ENCODE measurements at places on chromosomes 2 and 18. TPM values are rescaled to one million over a fixed set of nuclear protein-coding genes. Genes with fewer than 3 reads are reported as not detected.

Gene GALNT1
- polyA plus RNA-seq = 86.0 TPM

Gene CGREF1
- polyA plus RNA-seq = 1.0 TPM

Gene CBLN2
- not detected for polyA plus RNA-seq

Gene SPDYA
- 1.2 TPM for polyA plus RNA-seq

Gene NBAS
- polyA plus RNA-seq = 37.5 TPM

Gene MYO5B
- polyA plus RNA-seq = 1.6 TPM

Gene RAB6C
- 0.24 TPM for polyA plus RNA-seq

Gene SERPINB7
- not detected for polyA plus RNA-seq

Gene GALNT3
- 0.97 TPM for polyA plus RNA-seq

Gene NR4A2
- polyA plus RNA-seq = 1.6 TPM

Gene PJVK
- polyA plus RNA-seq = 6.2 TPM

Gene MAPK4
- polyA plus RNA-seq = 10.9 TPM

Gene ARHGEF33
- polyA plus RNA-seq = 1.5 TPM

Gene DAW1
- polyA plus RNA-seq = 0.08 TPM

Gene PPIG
- polyA plus RNA-seq = 50.7 TPM

Gene LCLAT1
- polyA plus RNA-seq = 7.4 TPM

Gene ACVR1C
- polyA plus RNA-seq = 0.14 TPM

Gene MYL1
- polyA plus RNA-seq = 8,500 TPM

Gene SYT4
- polyA plus RNA-seq = not detected

Gene XDH
- polyA plus RNA-seq = not detected

Gene ARHGAP25
- polyA plus RNA-seq = 2.6 TPM

Gene GAD1
- 0.83 TPM for polyA plus RNA-seq

Gene AOX1
- polyA plus RNA-seq = 0.67 TPM

Gene RAB27B
- 0.61 TPM for polyA plus RNA-seq

Gene DQX1
- polyA plus RNA-seq = 0.14 TPM

Gene ZSWIM2
- polyA plus RNA-seq = not detected

Gene NT5DC4
- polyA plus RNA-seq = 0.09 TPM

Gene FOXI3
- polyA plus RNA-seq = 0.05 TPM

Gene KCNE4
- 3.9 TPM for polyA plus RNA-seq

Gene PIEZO2
- polyA plus RNA-seq = 31.0 TPM

Gene RESP18
- not detected for polyA plus RNA-seq

Gene CIB4
- not detected for polyA plus RNA-seq

Gene UGT1A9
- polyA plus RNA-seq = not detected

Gene FSHR
- polyA plus RNA-seq = 0.43 TPM

Gene SERPINB4
- polyA plus RNA-seq = not detected

Gene MTCL1
- polyA plus RNA-seq = 33.0 TPM

Gene CYP1B1
- 1.7 TPM for polyA plus RNA-seq

Gene TM4SF20
- polyA plus RNA-seq = 0.06 TPM

Gene NAT8
- polyA plus RNA-seq = 0.29 TPM

Gene KHK
- 1.9 TPM for polyA plus RNA-seq

Gene CYS1
- polyA plus RNA-seq = 14.6 TPM

Gene CWC22
- 19.5 TPM for polyA plus RNA-seq

Gene SALL3
- polyA plus RNA-seq = not detected

Gene SATB2
- polyA plus RNA-seq = 2.4 TPM

Gene ANKRD30BL
- polyA plus RNA-seq = not detected

Gene AGPS
- 26.7 TPM for polyA plus RNA-seq

Gene TOGARAM2
- polyA plus RNA-seq = 1.9 TPM

Gene GCG
- polyA plus RNA-seq = 15.6 TPM

Gene RAB11FIP5
- polyA plus RNA-seq = 13.0 TPM

Measured in forelimb muscle (tissue), 1 donor.